ENCODE measurements at places on chromosomes 7 and 10.
A peak's percentile ranks its signal among the peaks of the same experiment; 100 is the strongest.

GRCh38 chr10:102262744-102263370, 17.5 kb downstream of the GBF1 start:
- DNase-seq, result no peak
- no peaks in the 10 kb centered on the region for H3K27me3 ChIP-seq
- H3K4me1 ChIP-seq, result no peaks in the 10 kb centered on the region
- H3K4me3 ChIP-seq, result no peak overlapping the region
- H3K36me3 ChIP-seq, result peaks cover 60% of the 10 kb centered on the region

DNA sequence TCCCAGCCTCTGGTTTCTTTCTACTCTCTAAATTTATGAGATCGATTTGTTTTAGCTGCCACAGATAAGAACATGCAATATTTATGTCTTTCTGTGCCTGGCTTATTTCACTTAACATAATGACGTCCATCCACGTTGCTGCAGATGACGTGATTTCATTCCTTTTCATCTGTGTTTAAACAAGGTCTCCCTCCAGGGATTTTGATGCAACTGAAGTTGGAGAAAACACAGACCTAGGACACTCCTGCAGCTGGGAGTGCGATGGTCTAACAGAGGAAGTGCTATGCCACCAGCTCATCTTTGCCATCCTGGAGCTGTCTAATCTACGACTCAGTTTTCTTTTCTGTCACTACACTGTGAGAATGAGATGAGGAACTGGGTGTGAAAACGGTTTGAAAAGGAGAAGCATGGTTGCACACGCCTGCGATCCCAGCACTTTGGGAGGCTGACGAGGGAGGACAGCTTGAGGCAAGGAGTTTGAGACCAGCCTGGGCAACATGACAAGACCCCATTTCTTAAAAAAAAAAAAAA, 1.5 kb upstream of the KCTD7 start:
- H3K4me3 ChIP-seq, result peak overlapping the region; percentile 84
- H3K4me1 ChIP-seq, result no peaks in the 10 kb centered on the region
- no peak for DNase-seq
- no peaks in the 10 kb centered on the region for H3K36me3 ChIP-seq
- H3K27ac ChIP-seq, result no peak overlapping the region
- no peaks in the 10 kb centered on the region for H3K27me3 ChIP-seq

- H3K27me3 ChIP-seq, result no peaks in the 10 kb centered on the region
- no peak for DNase-seq
- no peak overlapping the region for H3K27ac ChIP-seq
- no peaks in the 10 kb centered on the region for H3K36me3 ChIP-seq
Measured at GRCh38 chr10:28768227-28768626, 90.9 kb downstream of the BAMBI start.

GRCh38 chr10:75540357-75540966, 109.0 kb downstream of the LRMDA start:
- H3K36me3 ChIP-seq, result no peaks in the 10 kb centered on the region
- DNase-seq, result no peak
- peaks cover 11% of the 10 kb centered on the region for H3K4me1 ChIP-seq
- H3K4me3 ChIP-seq, result no peak overlapping the region
- H3K27me3 ChIP-seq, result no peaks in the 10 kb centered on the region
- H3K27ac ChIP-seq, result no peak overlapping the region

DNA sequence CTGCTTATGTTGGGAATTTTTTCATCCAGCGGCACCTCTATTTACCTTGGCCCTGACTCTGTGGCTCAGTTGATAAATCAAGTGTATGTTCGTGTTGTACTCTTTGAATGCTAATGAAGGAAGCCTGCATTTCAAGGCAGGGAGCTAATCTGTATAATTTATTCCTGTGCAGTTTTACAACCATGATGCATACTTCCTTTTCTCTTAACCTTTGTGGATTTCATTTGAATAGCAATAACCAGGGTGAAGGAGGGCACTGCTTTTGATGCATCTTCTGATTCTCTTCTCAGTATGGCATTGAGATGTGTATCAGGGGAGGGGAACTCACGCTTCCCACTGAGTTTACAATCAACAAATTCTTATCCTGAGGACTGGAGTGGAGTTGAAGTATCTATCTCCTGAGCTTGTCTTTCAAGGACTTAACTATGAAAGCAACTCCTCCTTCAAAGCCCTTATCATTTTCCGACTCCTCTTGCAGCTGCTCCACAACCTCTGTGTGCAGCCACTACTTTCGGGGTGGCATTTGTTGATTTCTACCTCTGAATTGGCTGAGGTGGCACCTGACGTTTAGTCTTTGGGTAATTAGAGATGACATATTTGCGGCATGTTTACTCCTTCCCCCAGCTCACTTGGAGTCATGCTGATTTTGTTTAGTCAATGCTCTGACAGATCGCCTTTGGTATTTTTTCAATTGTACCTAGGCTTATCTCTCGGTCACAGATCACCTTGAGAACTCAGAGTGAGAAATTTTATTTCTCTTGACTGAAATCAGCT, 275.2 kb downstream of the PHTF2 start:
- no peaks in the 10 kb centered on the region for H3K36me3 ChIP-seq
- no peak for DNase-seq
- H3K4me1 ChIP-seq, result no peaks in the 10 kb centered on the region
- no peak overlapping the region for H3K27ac ChIP-seq
- H3K27me3 ChIP-seq, result no peaks in the 10 kb centered on the region
- H3K4me3 ChIP-seq, result no peak overlapping the region

GRCh38 chr10:5813091-5813340, 218 bp downstream of the GDI2 start:
- peak overlapping the region; percentile 85 for H3K4me3 ChIP-seq
- peak overlapping the region; percentile 98 for H3K27ac ChIP-seq
- no peaks in the 10 kb centered on the region for H3K36me3 ChIP-seq
- H3K27me3 ChIP-seq, result no peaks in the 10 kb centered on the region
- H3K4me1 ChIP-seq, result peaks cover 53% of the 10 kb centered on the region

GRCh38 chr10:88114368-88114767, 250.9 kb downstream of the PTEN start:
- H3K4me3 ChIP-seq, result no peak overlapping the region
- no peaks in the 10 kb centered on the region for H3K27me3 ChIP-seq

DNA sequence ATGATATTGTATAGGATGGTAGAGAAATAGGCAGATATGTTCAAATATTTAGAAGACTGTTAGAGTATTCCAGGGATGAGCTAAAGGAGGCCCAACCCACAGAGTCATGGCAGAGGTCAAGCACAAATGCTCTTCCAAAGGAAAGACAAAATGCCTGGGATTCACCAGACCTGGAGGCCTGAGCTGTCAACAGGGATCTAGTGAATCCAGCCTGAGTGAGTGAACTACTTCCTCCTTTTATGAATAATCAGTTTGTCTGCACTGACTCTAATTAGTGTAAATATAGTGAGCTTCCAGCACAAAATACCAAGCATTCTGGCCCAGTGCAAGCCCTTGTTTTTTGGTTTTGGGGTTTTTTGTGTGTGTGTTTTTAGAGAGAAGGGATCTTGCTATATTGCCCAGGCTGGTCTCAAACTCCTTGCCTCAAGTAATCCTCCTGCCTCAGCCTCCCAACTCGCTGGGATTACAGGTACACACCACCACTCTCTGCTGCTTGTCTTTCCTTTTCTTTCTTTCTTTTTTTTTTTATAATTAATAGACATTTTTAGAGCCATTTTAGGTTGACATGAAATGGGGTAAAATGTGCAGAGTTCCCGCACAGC, 244.4 kb downstream of the SKIDA1 start:
- peaks cover 7% of the 10 kb centered on the region for H3K4me1 ChIP-seq
- no peak overlapping the region for H3K27ac ChIP-seq
- DNase-seq, result no peak
- H3K36me3 ChIP-seq, result no peaks in the 10 kb centered on the region
- no peak overlapping the region for H3K4me3 ChIP-seq
- no peaks in the 10 kb centered on the region for H3K27me3 ChIP-seq

GRCh38 chr7:53500076-53500475, 464.6 kb downstream of the POM121L12 start:
- no peak overlapping the region for H3K4me3 ChIP-seq
- no peak for DNase-seq
- H3K36me3 ChIP-seq, result no peaks in the 10 kb centered on the region
- no peaks in the 10 kb centered on the region for H3K27me3 ChIP-seq

DNA sequence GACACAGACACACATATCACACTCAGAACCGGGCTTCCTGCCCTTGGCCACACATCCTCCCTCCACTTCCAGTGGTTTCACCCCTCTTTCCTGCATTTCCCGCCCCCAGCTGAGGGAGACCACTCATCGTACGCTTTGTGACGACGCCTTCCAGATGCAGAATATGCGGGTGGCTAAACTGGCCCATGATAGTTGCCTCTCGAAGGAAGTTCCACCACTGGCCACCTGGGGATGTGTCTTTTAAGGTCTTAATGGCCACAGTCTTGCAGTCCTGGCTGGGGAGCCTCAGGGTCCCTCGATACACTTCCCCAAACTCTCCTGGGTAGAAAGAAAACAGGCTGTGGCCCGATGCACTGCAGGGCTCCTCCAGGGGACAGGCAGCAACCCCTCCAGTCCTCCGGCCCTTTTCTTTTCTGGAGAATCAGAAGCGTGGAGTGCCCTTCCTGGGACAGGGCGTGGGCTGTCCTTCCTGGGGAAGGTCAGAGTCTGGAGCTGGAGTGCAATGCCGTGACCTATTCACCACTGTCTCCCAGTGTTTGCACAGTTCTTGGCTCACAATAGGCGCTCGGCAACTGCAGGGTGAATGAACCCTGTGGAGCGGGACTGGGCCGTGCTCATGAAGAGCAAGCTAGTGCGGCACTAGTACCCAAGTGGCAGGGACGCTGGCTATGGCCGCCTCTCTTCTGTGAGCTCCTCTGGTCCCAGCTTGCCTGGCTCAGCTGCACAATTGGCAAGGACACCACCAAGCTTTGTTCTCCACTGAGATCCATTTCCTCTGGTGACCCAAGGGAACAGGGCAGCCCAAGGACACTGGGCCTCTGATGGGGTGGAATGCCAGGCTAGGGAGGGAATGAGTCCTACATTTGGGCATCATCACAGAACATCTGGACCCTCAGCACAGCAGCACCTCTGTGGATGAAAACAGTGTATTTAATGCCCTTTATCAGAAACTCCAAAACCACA, 13.2 kb downstream of the EPHA1 start:
- no peak for DNase-seq
- H3K4me3 ChIP-seq, result no peak overlapping the region
- H3K27me3 ChIP-seq, result no peaks in the 10 kb centered on the region
- H3K36me3 ChIP-seq, result peaks cover 26% of the 10 kb centered on the region
- no peak overlapping the region for H3K27ac ChIP-seq
- H3K4me1 ChIP-seq, result peaks cover 54% of the 10 kb centered on the region

- no peaks in the 10 kb centered on the region for H3K27me3 ChIP-seq
- no peak overlapping the region for H3K27ac ChIP-seq
- peaks cover 8% of the 10 kb centered on the region for H3K4me1 ChIP-seq
- H3K4me3 ChIP-seq, result no peak overlapping the region
- no peak for DNase-seq
Measured at GRCh38 chr7:43589133-43589478, 6.2 kb downstream of the STK17A start.

DNA sequence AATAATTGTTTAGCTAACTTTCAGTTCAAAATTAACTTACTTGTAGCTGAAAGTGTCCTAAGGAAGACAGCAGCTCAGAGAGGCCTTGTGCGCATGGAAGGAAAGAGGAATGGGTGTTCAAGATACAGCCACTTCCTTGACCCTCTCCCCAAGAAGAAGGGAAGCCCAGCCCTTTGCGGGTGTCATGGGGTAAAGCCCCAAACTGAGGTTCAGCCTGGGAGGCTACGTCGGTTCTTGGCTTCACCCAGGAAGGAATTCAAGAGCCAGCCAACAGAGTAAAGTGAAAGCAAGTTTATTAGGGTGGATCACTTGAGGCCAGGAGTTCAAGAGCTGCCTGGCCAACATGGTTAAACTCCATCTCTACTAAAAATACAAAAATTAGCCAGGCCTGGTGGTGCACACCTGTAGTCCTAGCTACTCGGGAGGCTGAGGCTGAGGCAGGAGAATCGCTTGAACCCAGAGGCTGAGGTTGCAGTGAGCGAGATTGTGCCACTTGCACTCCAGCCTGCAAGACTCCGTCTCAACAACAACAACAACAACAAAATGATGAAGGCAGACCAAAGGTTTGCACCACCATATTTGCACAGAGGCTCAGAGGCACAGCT, 15.9 kb downstream of the GPRIN2 start:
- DNase-seq, result no peak
- no peak overlapping the region for H3K4me3 ChIP-seq
- H3K4me1 ChIP-seq, result no peaks in the 10 kb centered on the region
- no peak overlapping the region for H3K27ac ChIP-seq
- no peaks in the 10 kb centered on the region for H3K36me3 ChIP-seq

DNA sequence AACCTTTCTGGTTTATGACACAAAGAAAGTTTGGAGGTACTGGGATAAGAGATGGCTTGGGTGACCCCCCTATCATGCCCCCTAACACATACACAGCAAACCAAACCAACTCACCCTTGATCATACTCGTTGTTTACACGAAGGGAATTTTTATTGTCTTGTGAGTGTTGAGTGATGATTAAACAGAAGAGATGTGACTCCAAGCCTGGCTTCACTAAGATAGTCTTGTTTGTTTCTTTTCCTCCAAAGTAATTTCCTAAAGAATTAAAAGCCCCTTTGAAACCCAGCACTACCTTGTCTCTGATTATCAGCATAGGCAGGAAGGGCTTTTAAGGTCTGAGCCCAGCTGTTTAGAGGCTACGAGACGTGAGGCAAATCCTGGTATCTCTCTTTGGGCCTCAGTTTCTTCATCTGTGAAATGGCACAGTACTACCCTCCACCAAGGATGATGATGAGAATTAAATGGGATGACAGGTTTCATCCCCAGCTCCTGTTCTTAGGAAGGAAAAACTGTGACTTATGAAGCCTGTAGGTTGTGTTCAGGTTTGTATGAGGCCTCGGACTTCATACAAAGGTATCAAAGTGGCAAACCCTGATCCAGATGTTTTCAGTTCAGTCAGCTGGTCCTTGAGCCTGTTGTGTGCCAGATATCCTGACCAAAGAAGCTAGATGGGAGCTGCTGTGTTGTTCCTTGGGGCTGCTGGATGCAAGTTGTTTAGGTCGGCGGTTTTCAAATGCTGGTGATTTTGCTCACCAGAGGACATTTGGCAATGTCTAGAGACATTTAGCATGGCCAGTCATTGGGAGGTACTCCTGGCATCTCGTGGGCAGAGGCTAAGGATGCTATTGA, 51.8 kb downstream of the TCF7L2 start:
- no peak for DNase-seq
- H3K4me1 ChIP-seq, result peaks cover 22% of the 10 kb centered on the region
- H3K27me3 ChIP-seq, result no peaks in the 10 kb centered on the region
- no peak overlapping the region for H3K27ac ChIP-seq

DNA sequence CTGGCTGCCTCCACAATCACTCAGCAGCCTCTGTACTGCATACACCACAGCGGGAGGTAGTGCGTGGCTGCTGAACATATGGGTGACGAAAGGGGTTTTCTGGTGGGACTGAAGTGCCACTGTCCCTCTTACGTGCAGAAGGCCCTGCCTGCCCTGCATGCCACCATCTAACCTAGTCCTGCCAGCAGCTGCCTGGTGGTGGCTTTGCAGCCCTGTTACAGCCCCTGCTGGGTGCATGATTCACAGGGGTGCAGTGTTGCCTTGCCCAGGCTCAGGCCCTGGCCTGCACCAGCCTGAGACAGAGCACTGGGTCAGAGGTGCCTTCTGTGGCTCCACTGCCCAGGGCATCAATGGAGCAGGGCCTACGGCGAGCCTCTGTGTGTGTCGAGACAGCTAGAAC, 50.1 kb downstream of the SYPL1 start:
- no peaks in the 10 kb centered on the region for H3K27me3 ChIP-seq
- peaks cover 27% of the 10 kb centered on the region for H3K4me1 ChIP-seq
- H3K4me3 ChIP-seq, result no peak overlapping the region
- no peaks in the 10 kb centered on the region for H3K36me3 ChIP-seq
- no peak overlapping the region for H3K27ac ChIP-seq
- no peak for DNase-seq
